SW480 (cell line): ENCODE measurements at places on chromosomes 11 and 22.
A peak's percentile ranks its signal among the peaks of the same experiment; 100 is the strongest.

DNA sequence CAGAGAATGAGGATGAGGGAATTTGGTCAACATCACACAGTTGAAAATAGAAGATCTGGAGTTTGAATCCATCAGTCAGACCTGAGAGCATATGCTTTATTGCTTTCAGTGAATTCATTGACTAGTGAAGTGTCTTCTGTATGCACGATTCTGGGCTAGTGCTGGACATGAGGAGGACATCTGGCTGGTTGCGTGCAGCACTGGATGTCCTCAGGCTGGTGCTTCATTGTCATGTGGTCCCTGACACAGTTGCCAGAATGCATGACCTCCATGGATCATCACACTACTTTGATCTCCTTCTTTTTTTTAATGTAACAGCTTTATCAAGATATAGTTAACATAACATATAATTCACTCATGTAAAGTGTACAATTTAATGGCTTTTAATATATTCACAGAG, 44.5 kb upstream of the MMP7 start:
- no peak for DNase-seq

- DNase-seq = no peak
Measured at GRCh38 chr22:43995798-43996169, 28.3 kb upstream of the PARVB start.

DNA sequence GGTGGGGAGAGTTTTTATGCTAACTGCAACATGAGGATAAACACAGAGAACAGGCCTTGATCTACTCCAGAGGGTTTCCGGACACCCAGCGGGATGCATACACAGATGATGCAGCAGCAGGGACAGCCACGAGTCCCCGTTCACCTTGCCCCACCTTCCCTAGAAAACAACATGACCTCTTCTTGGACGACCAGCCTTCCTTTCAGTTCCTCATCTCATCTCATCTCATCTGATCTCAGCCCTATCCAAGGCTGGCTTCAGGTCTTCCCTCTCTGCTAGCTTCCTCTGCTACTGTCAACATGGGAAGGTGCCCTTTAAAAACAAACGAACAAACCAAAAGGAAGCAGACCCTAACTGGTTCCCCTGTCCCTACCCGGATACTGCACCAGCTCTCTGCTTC, 1356.2 kb downstream of the TBC1D22A start:
- no peak for DNase-seq

GRCh38 chr11:126054882-126055281, 7.8 kb downstream of the CDON start:
- no peak for DNase-seq

DNA sequence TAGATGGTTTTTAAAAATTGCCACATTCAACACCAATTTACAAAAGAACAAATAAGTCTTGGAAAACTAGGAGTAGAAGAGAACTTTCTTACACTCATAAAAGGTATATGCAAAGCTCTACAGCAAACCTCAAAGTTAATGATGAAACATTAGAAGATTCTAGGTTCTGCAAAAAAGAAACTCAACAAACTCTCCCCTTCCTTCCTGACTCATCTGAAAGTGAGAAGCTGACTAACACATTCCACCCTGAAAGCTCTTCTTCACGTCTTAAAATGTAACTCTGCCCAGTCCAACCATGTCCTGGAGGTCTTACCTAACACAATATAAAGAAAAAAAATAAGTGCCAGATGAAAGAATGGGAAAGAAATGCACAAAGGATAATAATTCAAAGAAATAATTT, 218.9 kb upstream of the ISX start:
- no peak for DNase-seq

GRCh38 chr11:42521994-42522393, 789.8 kb upstream of the API5 start:
- DNase-seq = no peak

DNA sequence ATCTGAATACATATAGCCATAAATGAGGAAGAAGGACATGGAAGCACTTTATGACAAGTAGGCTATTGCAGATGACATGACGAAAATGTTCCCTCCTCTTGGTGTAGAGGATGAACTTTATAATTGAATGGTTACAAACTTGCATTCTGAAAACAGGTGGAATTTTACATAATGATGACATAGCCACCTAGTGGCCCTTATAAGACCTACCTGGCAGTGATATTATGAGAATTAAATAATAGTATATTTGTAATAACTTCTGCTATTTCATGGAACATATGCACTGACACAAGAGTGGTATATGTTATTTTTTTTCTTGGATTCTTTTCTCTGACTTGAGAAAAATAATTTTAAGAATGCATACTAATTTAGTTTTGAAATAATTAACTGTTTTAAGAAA, 22.9 kb downstream of the TRIM22 start:
- peak; percentile 20 for DNase-seq

- DNase-seq = no peak
Measured at GRCh38 chr11:69002570-69003231, 10.3 kb downstream of the MRGPRF start.
